CD4-positive, alpha-beta T cell treated with Interferon alpha-2 for 1 hour (primary cell): ENCODE measurements at places on chromosomes 11 and 22.

- no peak for DNase-seq
Measured at GRCh38 chr11:45058647-45058950, 87.8 kb upstream of the PRDM11 start.

- no peak for DNase-seq
Measured at GRCh38 chr11:17036666-17037658, 22.7 kb upstream of the PLEKHA7 start.

DNA sequence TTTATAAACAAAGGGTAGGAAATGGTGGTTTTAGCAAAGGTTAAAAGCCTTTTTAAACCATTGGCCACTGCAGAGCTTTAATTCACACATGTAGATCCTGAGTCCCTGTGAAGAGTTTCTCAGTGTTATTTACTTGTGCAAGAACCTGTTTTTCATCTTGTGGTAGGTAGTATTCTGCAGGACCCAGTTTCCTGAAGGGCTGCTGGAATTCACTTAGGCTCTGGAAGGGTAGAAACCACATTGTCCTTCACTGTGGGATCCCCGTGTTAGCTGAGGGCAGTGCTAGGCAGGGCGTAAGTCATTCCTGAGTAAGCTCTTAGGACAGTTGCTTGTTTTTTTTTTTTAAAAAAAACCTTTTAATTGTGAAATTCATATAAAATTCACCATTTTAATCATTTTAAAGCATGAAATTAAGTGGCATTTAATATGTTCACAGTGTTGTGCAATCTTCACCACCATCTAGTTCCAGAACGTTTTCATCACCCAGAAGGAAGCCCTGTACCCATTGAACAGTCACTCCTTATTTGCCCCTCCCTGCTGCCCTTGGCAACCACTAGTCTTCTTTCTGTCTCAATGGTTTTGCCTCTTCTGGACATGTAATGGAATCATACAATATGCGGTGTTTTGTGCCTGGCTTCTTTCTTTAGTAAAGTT lies 77.7 kb downstream of the C22orf31 start:
- no peak for DNase-seq

- DNase-seq: no peak
Measured at GRCh38 chr11:12800032-12800671, 125.9 kb downstream of the TEAD1 start.

DNA sequence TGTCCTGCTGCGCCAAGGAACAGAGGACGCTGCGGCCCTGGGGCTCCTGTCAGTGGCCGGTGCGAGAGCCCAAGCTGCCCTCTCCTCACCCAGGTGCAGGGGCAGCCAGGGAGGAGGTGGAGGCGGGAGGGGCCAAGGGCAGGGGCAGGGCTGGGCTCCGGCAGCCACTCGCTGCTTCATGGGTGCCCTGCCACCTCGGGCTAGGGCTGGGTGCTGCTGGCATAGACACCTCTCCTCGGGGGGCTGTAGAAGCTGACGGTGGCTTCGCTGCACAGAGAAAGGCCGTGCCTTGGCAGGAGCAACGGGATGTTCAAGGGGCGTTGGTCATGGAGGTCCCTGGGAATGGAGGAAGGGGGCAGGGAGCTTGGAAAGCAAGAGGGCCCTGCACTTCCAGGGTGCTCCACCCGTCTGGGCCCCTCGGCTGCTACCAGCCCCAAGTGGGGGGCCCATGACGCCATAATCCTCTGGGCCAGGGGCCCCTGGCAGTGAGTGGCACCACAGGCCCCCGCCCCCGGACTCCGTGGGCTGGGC lies 1.6 kb upstream of the TBX1 start:
- DNase-seq: no peak

DNA sequence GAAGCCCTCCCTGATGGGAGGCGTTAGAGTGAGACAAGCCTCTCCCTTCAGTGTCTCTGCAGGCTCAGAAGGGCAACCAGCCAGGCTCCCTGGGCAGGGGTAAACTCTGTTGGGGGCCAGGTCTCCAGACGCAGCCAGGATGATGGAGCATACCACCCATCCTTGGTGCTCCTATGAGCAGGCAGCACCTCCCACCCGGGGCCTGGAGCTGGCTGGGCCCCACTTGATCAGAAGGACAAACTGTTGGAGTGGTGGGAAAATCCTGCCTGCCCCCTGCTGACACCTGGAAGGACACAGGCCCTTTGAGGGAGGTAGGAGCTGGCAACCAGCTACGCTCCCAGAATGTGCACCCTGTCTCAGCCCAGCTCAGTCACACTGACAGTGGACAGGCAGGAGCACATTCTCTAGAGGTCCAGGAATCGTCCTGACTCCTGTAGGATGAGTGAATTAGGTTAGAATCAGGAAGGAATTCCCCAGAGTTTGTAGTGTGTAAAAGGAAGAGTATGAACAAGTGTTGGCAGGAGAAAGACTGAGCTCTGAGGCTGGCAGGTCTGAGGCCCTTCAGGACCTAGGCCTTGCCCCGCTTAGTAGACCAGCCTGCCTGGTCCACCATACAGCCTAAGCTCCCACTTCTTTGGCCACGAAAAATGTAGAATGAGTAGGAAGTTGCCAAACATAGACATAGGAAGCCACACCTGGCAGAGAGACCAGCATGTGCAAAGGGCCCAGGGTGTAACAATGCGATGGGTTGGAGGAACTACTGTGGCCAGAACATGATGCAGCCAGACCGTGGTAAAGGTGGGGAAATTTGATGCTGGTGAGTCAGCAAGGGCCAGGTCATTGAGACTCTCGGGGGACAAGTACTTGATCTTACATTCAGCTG lies 19.1 kb downstream of the ARHGEF17 start:
- no peak for DNase-seq

DNA sequence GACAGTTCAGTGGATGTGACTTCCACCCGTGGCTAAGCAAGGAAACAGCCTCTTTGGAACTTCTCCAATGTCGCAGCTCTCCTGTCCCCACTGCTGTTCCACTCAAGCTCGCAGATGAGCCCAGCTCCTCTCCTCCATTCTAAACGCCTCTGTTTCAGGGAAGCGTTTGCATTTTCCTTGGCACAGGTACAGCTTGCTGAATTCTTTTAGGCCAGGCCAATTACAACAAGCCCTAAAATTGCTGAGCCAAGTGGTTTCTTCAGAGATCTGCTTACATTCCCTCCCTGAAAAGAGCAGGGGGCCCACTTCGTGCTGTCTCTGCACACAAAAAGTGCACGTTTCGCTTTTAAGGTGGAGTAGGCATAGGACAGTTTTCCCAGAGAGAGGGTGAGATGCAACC lies 91.5 kb upstream of the BLID start:
- no peak for DNase-seq

DNA sequence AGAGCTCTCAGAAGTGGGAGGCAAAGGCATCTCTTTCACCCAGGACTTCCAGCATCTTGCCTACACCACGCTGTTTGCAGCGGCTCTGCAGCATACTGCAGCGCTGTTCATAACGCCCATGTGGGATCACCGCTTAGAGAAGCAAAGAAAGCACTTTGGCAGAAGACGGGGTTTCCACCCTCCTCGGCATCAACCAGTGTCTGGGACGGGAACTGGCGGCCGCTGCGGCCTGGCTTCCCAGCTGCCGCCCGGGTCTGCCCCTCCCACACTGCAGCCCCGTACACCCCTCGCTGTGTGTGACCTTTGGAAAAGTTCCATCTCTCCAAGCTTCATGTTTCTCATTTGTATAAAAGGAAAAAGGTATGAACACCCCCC lies 545 bp upstream of the TIRAP start:
- peak; percentile 17 for DNase-seq

DNA sequence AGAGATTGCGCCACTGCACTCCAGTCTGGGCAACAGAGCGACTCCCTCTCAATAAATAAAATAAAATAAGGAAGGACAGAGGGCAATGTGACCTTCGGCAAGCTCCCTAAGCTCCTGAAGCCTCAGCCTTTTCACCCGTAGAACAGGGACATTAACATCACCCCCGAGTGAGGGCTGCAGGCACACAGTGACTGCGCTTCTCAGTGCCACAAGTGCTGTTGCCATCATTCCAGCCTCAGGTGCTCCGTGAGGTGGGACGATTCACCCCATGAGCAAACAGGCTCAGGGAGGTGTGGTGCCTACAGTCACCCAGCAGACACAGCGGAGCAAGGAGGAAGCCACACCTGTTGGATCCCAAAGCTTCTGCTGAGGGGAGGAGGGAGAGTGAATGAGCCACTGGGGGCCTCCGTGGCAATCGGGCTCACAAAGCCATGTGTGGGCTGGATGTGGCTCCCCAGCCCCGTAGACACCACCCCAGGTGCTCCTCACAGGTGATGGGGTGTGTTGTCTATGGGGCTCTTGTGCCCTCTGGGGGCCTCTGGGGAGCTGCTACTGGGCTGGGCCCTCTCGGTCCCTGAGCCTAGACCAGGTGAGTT lies 9.1 kb upstream of the TCF20 start:
- no peak for DNase-seq

DNA sequence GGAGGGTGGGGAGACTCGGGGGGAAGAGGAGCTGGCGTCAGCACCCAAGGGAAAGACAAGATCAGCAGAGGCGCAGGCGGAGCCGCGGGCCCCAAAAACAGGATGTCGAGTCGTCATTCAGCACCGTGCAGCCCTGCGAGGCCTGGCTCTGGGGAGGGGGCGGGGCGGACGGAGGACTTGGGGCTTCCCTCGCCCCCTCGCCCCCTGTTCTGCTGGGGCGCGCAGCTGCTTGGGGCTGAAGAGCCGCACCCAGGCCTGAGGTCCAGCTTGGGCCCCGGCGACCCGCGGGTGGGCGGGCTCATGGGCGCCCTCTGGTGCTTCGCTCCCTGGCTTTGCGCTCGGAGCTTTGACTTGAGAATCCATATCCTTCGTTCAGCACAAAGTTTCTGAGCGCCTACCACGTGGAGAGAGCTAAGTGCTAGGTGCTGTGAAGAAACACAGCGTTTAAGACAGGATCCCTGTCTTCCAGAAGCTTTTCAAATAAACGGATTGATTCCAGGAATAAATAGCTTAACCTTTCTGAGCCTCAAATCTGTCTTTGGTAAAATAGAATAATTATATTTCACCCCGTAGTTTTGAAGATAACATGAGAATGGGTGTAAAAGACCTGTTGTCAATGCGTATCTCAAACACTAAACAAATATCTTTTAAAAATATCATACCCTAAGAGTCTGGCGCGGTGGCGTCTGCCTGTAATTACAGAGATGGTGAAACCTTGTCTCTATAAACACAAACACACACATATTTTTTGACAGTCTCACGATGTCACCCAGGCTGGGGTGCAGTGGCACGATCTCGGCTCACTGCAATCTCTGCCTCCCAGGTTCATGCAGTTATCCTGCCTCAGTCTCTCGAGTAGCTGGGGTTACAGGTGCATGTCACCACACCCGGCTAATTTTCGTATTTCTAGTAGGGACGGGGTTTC lies 929 bp upstream of the RHOG start:
- DNase-seq: peak; percentile 94

GRCh38 chr11:88597387-88597786 lies 259.9 kb upstream of the CTSC start:
- no peak for DNase-seq

- DNase-seq: no peak
Measured at GRCh38 chr11:74646954-74647353, 54.6 kb downstream of the POLD3 start.

- DNase-seq: no peak
Measured at GRCh38 chr11:206002-206384, 1.2 kb downstream of the BET1L start.
